Activated CD4-positive, CD25-positive, alpha-beta regulatory T cell (primary cell): ENCODE measurements at places on chromosomes 12 and 14.

- DNase-seq: no peak
Measured at GRCh38 chr12:62679608-62680007, 213.0 kb downstream of the MON2 start.

DNA sequence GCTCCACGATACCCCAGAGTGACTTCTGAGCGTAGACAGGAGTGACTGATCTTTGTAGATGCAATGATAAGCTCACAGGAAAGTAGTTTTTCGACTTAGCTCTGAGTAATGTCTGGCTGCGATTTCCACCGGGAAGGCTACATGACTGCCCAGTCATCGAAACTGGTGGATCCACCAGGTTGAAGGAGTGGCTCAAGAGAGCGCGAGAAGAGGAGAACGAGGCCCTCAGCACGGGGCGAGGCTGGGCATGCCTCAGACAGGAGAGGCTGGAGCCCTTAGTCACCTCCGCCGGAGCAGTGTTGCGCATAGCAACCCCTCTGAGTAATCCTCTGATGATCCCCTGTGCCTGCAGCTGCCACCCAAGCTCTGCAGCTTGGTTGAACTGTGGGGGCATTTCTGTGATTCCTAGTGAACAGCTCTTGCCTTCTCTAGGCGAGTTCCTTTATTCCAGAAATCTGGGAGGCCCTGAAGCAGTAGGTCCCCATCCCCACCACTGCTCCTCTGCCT, 25.6 kb downstream of the ELK3 start:
- DNase-seq: no peak

GRCh38 chr14:39006721-39007410, 96.2 kb downstream of the SEC23A start:
- DNase-seq: no peak

DNA sequence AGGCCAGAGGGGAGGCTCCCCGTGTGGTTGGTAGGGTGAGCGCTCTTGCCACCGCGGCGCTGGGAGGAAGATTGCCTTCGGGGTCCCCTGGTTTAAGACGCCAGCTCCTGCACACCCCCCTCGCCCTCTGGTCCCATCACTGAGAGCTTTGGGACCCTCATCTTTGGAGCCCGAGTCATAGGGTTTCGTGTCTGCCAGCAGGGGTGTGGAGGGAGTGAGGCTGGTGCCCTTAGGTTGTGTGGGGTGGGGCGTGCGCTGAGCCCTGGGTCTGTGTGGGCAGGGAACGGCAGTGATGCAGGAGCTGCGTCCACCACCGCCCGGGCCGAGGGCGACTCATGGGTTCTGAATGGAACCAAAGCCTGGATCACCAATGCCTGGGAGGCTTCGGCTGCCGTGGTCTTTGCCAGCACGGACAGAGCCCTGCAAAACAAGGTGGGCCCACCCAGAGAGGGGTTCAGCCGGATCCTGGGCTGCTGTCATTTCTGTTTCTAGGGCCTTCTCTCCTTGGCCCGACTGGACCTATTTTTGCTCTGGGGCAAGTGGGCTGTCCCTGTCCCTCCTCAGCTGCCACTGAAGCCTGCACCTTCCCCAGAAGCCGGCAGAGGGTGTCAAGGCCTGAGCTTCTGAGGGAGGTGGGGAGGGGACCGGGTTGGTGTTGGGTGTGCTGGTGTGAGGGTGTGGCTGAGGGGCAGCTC, 12.1 kb downstream of the ACADS start:
- no peak for DNase-seq

GRCh38 chr14:94673071-94673470, 60.9 kb downstream of the SERPINA3 start:
- no peak for DNase-seq

- DNase-seq: no peak
Measured at GRCh38 chr12:101181776-101182175, 28.3 kb downstream of the SLC5A8 start.

DNA sequence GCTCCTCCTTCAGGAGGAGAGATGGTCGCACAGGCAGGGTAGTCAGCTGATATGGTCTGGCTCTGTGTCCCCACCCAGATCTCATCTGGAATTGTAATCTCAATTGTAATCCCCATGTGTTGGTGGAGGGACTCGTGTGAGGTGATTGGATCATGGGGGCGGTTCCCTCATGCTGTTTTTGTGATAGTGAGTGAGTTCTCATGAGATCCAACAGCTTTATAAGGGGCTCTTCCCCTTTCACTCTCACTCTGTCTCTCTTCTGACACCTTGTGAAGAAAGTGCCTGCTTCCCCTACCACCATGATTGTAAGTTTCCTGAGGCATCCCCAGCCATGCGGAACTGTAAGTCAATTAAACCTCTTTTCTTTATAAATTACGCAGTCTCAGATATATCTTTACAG, 218.9 kb upstream of the TMTC1 start:
- DNase-seq: no peak

GRCh38 chr12:28268608-28269229, 78.5 kb downstream of the CCDC91 start:
- DNase-seq: no peak
